ENCODE measurements at places on chromosomes 2 and 18. TPM values are rescaled to one million over a fixed set of nuclear protein-coding genes. Genes with fewer than 3 reads are reported as not detected.

The ATP8B1 gene
- 16.4 TPM for polyA plus RNA-seq

The CYTIP gene
- not detected for polyA plus RNA-seq

The NPAS2 gene
- 11.7 TPM for polyA plus RNA-seq

The CYP27A1 gene
- 15.0 TPM for polyA plus RNA-seq

The TMEM185B gene
- 16.0 TPM for polyA plus RNA-seq

The RND3 gene
- polyA plus RNA-seq = 62.1 TPM

The CNNM3 gene
- polyA plus RNA-seq = 19.7 TPM

The PPP4R1 gene
- 50.5 TPM for polyA plus RNA-seq

The CABYR gene
- polyA plus RNA-seq = 4.8 TPM

The GALNT13 gene
- polyA plus RNA-seq = not detected

The SLC30A3 gene
- 0.18 TPM for polyA plus RNA-seq

The TMEM87B gene
- 20.9 TPM for polyA plus RNA-seq

The OTOS gene
- polyA plus RNA-seq = not detected

The GALNT5 gene
- polyA plus RNA-seq = 2.2 TPM

The MAP2 gene
- 16.2 TPM for polyA plus RNA-seq

The FAP gene
- not detected for polyA plus RNA-seq

The GPR45 gene
- polyA plus RNA-seq = not detected

The VRK2 gene
- polyA plus RNA-seq = not detected

The IL36RN gene
- 8.0 TPM for polyA plus RNA-seq

The CHST10 gene
- polyA plus RNA-seq = 13.3 TPM

The RSAD2 gene
- 4.8 TPM for polyA plus RNA-seq

The RAX gene
- polyA plus RNA-seq = not detected

The TEX261 gene
- 33.0 TPM for polyA plus RNA-seq

The SERPINB13 gene
- polyA plus RNA-seq = not detected

The ABI2 gene
- 39.2 TPM for polyA plus RNA-seq

The NEU2 gene
- polyA plus RNA-seq = not detected

The ASIC4 gene
- 0.57 TPM for polyA plus RNA-seq

The ARHGAP15 gene
- polyA plus RNA-seq = 15.1 TPM

The TRIP12 gene
- 241 TPM for polyA plus RNA-seq

The MARCO gene
- polyA plus RNA-seq = 0.51 TPM

The MC5R gene
- 3.6 TPM for polyA plus RNA-seq

The KCTD18 gene
- 14.0 TPM for polyA plus RNA-seq

The DOCK10 gene
- 16.0 TPM for polyA plus RNA-seq

The SPATA3 gene
- polyA plus RNA-seq = not detected

The CBLN2 gene
- polyA plus RNA-seq = 0.42 TPM

The HOXD4 gene
- polyA plus RNA-seq = 5.0 TPM

The C2orf69 gene
- 10.7 TPM for polyA plus RNA-seq

The CEBPZOS gene
- 52.0 TPM for polyA plus RNA-seq

The CNPPD1 gene
- 52.0 TPM for polyA plus RNA-seq

The FTCDNL1 gene
- polyA plus RNA-seq = 1.7 TPM

The PLA2R1 gene
- polyA plus RNA-seq = 1.8 TPM
